ENCODE measurements at places on chromosomes 11 and 22. TPM values are rescaled to one million over a fixed set of nuclear protein-coding genes. Genes with fewer than 3 reads are reported as not detected.

- no peak for DNase-seq
Measured at GRCh38 chr11:92941676-92942571, 27.5 kb upstream of the MTNR1B start.

- DNase-seq, result no peak
Measured at GRCh38 chr22:19120829-19121630, 1.2 kb downstream of the DGCR2 start.

DNA sequence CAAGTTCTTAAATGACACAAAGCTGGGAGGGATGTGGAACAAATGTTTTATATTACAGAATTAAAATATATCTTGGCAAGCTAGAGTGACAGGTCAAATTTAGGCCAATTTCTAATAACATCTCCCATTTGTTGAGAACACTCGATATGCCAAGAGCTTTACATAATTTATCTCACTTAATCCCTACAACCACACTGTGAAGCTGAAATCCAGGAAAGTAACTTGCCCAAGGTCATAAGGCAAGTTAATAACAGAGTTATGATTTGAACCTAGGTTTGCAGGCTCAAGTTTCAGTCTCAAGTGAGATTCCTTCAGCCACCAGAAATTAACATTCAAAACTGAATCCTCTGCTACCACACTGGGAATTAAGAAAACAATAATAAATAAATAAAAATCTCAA lies 38.3 kb downstream of the RAB30 start:
- no peak for DNase-seq

DNA sequence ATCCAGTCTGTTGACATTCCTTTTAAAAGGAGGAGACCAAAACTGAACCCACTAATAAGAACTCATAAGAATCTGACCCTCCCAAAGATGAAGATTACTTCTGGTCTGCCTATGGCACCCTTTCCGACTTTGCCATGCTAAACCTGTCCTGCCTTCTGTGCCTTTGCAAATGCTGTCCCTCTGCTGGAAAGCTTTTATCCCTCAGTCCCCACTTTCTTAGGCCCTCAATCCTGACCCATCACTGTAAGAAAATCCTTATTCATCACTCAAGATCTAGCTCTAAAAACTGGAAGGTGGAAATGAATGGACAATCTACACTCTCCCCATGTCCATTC lies 10.4 kb downstream of the MPZL3 start:
- no peak for DNase-seq

SLC25A18 gene
- total RNA-seq, result not detected

GRCh38 chr11:122647736-122648275 lies 7.7 kb upstream of the UBASH3B start:
- DNase-seq, result no peak

GRCh38 chr11:77063407-77063806 lies 3.4 kb upstream of the CAPN5 start:
- no peak for DNase-seq

GRCh38 chr11:4593739-4594138 lies at the start of gene OR52I1:
Gene OR52I1 (plus strand): TSS chr11:4594039. CDS start chr11:4594039, 0 bp downstream.
- no peak for DNase-seq

TMEM45B gene
- total RNA-seq, result 0.58 TPM

LARGE2 gene
- total RNA-seq, result 3.2 TPM
